ENCODE measurements at places on chromosomes 13 and 19.
A peak's percentile ranks its signal among the peaks of the same experiment; 100 is the strongest.

DNA sequence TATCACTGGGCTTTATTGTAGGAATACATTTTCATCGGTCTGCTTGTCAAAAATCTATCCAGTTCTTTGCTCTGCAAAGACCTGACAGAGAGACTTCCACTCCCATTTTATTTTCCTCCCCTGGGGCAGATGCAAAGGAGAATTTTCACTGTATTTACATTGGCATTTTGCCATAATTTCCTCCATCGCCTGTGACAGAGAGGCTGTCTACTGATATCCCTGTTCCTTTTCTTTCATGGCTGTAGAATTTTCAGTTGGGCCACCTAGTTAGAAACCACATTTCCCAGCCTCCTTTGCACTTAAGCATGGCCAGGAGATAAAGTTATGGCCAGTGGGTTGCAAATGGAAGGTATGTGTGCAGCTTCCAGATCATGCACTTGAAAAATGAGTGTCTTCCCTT lies 89.3 kb downstream of the NUFIP1 start:
- no peak for DNase-seq

- DNase-seq = no peak
Measured at GRCh38 chr13:73220966-73221720, 162.3 kb downstream of the KLF5 start.

- DNase-seq = no peak
Measured at GRCh38 chr19:2815923-2816322, 3.7 kb upstream of the ZNF554 start.

- no peak for DNase-seq
Measured at GRCh38 chr19:38880076-38880881, 2.2 kb upstream of the RINL start.

DNA sequence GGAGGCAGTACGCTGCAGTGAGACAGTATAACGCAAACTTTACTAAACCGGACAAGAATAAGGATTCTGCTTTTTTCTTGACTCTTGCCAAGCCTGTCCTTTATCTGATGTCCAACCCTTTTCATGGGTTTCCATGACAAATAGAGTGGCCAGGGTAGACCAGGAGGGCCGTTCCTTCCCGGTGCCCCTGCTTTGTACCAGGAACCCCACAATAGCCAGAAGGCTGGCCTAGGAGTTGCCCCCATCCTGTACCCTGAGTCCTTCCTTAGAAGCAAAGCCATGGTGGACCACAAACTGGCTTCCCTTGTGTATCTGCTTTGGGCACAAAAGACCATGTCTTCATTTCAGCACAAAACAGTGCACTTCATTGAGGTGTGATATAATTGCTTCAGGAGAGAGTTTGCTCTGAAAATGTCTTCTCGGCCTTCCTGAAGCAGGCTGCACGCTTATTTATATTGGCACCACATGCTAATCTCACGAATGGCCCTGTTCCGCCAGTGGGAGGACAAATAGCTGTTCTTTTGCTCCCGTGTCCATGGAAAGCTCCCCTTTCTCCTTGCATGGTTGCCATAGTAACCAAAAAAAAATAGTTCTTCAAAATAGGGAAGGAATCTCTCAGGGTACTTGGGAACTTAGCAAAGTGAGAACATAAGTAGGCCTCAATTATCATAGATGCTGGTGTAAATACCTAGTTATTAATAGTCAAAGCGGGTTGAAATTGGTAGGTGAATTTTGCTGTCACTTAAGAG lies 222.1 kb downstream of the ZIC5 start:
- DNase-seq = no peak

DNA sequence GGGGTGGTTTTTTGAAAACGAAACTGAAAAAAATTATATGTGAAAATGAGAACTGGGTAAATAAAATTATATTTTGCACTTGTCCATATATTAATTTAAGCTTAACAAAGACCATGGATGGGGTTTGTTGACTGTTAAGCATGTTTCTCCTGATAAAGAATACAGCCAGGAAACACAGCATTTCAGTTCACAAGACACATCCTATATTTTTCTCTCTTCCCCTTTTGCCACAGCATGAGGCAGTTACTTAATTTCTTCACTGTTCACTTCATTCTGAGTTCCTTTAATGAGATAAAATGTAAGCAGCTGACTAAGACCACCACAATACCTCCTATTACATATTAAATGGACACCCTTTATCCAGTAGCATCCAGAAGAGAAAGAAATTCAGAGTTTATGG lies 64.0 kb downstream of the RXFP2 start:
- DNase-seq = no peak

- DNase-seq = no peak
Measured at GRCh38 chr19:31339411-31339810, 9.8 kb downstream of the TSHZ3 start.

DNA sequence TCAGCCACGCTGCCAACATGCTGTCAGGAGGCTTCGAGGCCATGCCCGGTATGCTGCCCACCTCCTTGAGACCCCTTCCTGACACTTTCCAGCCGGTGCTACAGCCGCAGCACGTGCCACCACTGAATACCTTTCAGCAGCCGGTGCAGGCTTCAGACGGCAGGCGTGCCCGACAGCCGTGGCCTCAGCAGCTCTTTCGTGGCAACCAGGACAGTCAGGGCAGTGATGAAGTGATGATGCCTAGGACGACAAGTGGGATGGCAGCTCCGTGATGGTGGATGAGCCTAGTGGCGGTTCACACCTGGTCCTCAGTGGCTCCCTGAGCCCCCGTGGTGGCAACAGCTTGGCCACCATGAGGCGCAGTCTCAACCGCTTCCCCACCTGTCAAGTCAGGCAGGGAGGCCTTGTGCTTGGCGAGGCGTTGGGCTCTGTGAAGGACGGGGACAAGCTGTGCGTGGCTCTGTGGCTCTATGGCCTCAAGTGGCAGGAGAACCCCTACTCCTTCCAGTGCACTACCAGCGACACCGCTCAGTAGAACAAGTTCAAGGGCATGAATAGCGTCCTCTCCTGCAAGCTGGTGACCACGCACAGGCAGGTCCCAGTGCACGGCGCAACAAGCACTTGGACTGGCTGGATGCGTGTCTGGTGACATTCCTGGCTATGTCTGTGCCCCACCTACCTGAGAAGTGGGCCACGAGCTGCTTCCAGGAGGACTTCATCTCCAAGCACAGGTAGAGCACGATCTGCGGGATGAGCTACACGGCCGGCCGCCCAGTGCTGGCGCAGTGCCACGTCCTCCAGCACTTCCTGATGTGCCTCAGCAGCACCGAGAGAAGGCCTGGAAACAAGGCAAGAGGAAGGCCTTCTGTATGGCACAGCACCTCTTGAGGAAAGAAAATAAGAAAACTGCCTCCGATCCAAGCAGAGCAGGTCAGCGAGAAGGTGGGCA lies 18.2 kb upstream of the ZNF14 start:
- DNase-seq = no peak

- no peak for DNase-seq
Measured at GRCh38 chr13:23870356-23871140, 18.7 kb downstream of the MIPEP start.

GRCh38 chr19:48752496-48753365 lies at the start of gene FUT1:
Gene FUT1, minus strand, starts transcription at chr19:48752641. Its CDS starts 1,360 bp downstream, at chr19:48751281.
- DNase-seq = peak; percentile 16

GRCh38 chr19:17385878-17386611 lies 8.0 kb downstream of the CCDC194 start:
- peak; percentile 46 for DNase-seq
